ENCODE measurements at places on chromosomes 6 and 20.

GRCh38 chr6:39208223-39208739 is 21.0 kb downstream of the KCNK5 start:
- DNase-seq: no peak

GRCh38 chr6:88365230-88365629 is 199.1 kb upstream of the CNR1 start:
- DNase-seq: no peak

- DNase-seq: no peak
Observed at GRCh38 chr6:142500250-142500786, 198.5 kb downstream of the ADGRG6 start.

- no peak for DNase-seq
Observed at GRCh38 chr6:1162367-1163275, 149.3 kb upstream of the FOXQ1 start.

- DNase-seq: no peak
Observed at GRCh38 chr6:157456524-157456829, 75.5 kb downstream of the ZDHHC14 start.

DNA sequence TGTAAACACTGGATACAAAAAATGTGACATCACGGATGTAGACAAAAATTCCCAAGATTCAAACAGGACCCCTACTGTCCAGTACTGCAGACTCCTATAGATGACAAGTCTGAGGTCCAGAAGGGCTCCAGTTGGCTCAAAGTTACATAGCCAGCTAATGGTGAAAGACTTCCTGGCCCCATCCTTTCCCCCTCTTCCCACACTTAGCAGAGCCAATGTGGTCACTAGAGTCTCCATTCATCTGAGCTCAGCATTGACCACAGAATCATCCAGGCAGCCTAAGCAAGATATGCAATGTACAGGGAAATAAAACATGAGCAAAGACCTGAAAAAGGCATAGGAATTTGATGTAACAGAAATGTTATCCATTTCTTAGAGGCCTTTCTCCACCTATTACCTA is 180.5 kb downstream of the ADAT2 start:
- DNase-seq: no peak

DNA sequence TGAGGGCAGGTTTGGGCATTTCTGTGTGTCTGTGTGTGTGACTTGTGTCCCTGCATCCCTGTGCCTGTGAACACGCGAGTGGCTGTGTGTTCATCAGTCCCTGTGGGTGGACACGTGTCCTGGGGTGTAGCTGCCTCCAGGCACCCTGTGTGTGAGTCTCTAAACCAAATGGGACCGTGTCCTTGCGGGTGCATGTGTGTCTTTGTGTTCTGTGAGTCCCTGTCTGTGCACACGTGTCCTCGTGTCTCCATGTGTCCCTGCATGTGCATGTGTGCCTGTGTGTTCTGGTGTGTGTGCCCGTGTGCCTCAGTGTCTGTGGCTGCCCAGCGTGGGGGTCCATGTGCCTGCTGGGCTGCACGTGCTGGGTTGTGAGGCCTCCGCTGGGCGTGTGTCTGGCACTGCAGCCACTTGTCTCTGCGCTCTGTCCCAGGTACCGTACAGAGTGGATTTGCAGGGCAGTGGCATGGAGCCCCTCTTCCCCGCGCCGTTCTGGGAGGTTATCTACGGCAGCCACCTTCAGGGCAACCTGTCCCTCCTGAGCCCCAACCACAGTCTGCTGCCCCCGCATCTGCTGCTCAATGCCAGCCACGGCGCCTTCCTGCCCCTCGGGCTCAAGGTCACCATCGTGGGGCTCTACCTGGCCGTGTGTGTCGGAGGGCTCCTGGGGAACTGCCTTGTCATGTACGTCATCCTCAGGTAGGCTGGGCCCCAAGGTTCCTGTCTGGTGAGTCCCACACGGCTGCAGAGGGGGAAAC is 8.2 kb upstream of the LKAAEAR1 start:
- no peak for DNase-seq

GRCh38 chr20:46990017-46990595 is 95.5 kb downstream of the EYA2 start:
- no peak for DNase-seq

- no peak for DNase-seq
Observed at GRCh38 chr20:21682521-21682954, 22.9 kb upstream of the PAX1 start.

DNA sequence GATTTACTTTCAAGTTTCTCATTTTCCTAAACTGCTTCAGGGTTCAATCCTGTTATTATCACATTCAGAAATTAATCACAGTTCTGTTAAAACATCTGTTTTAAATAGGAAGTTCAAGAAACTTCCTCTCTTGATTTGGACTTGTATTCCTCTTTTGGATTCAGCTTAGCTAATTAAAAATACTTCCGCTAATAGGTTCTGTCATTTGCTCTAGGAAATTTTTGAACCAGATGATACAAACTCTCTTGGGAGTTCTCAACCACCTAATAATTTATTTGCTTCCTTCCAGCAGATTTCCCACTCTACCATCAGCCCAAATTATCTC is 15.9 kb upstream of the TMEM30A start:
- DNase-seq: no peak

- DNase-seq: no peak
Observed at GRCh38 chr6:50724381-50725124, 11.2 kb downstream of the TFAP2D start.

GRCh38 chr20:32967961-32968457 is 36.2 kb downstream of the SUN5 start:
- peak; percentile 51 for DNase-seq

DNA sequence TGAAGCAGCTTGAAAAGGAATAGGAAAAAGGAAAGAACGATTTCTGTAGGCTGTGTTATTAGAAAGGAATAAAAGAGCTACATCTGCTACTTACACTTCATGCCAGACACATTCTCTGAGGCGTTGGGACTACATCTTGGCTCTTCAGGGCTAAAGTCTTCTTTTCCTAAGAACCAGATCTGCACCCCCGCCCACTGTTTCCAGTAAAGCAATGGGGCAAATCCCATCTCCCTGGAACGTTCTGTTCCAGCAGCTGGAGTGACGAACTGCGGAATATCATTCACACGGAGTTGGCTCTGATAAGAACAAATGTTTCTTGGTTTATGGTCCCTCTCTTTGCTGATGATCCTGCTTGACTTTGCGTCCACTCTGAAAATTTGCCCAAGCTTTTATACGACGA is 26.9 kb downstream of the FAM50B start:
- no peak for DNase-seq

GRCh38 chr6:75204217-75204958 is 1.5 kb downstream of the COL12A1 start:
- DNase-seq: no peak

GRCh38 chr6:139988685-139989084 is 614.2 kb upstream of the CITED2 start:
- no peak for DNase-seq

- DNase-seq: no peak
Observed at GRCh38 chr20:55166063-55166462, 690.7 kb downstream of the DOK5 start.
